ENCODE measurements at places on chromosomes 16 and 17.

DNA sequence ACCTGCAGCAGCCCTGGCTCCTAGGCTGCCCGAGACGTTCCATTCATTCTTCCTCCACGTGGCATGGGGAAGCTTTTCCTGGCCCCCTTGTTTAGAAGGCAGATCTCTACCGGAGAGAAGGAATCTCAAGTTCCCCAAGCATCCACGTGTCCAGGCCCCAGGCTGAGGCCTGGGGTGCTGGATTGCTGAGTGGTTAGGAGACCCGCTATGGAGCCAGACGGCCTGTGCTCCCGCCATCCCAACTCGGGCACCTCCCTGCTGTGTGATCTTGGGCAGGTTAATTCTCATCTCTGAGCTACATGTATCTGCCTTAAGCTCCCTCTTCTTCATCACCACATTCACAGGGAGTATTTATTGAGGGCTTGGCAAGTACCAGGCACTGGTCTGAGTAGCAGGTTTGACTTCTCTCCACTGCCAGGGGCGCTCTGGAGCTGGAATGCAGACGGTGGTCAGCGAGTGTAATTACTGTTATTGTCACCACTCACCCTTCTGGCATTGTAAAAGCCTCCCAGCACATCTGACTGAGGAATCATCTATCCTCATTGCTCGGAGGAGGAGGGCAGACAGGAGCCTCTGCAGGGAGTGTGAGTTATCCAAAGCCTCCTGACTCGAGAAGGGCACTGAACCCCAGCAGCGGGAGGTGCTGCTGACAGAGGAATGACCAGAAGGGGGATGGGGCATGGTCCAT, 1.1 kb upstream of the ADGRG1 start:
- DNase-seq: no peak

GRCh38 chr17:45414990-45415881, 17.4 kb downstream of the ARHGAP27 start:
- no peak for DNase-seq

DNA sequence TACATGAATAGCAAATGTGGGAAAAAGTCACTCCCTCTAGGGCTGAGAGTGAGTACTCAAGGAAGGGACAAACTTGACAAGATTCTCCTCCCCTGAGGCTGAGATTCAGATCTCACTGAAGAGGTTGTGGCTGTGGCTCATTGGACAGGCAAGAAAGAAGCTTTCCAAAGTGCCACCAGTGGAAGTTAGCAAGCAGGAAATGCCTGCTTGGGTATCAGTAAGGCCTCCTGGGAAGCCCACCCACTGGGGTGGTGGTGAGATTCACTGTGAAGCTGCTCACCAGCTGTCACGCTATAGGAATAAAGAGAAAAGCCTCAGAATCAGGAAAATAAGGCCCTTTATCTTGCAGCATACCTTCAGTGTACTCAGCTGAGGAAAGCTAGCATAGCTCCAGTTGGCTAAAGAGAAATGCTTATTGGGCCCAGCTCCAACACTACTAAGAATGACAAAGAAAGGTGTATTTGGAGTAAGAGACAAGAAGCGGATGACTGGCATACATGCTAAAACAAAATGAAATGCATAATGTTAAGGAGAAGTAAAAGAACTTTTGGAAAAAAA, 274.4 kb upstream of the TOM1L1 start:
- no peak for DNase-seq

- no peak for DNase-seq
These were observed 3.2 kb downstream of the MED31 start for GRCh38 chr17:6648181-6648580.

GRCh38 chr17:48646183-48647102, 20.3 kb upstream of the HOXB9 start:
- no peak for DNase-seq

- no peak for DNase-seq
These were observed 24.9 kb upstream of the LRRC37A start for GRCh38 chr17:46270032-46270431.

- no peak for DNase-seq
These were observed 8.3 kb upstream of the CLUH start for GRCh38 chr17:2719861-2720260.

- DNase-seq: no peak
These were observed 36.8 kb downstream of the ASPA start for GRCh38 chr17:3512505-3513171.

GRCh38 chr16:183005-183404, 2.7 kb downstream of the HBQ1 start:
- DNase-seq: no peak

All from GOT3 (cell line).